ENCODE measurements at places on chromosomes 3 and 15.
A peak's percentile ranks its signal among the peaks of the same experiment; 100 is the strongest.

DNA sequence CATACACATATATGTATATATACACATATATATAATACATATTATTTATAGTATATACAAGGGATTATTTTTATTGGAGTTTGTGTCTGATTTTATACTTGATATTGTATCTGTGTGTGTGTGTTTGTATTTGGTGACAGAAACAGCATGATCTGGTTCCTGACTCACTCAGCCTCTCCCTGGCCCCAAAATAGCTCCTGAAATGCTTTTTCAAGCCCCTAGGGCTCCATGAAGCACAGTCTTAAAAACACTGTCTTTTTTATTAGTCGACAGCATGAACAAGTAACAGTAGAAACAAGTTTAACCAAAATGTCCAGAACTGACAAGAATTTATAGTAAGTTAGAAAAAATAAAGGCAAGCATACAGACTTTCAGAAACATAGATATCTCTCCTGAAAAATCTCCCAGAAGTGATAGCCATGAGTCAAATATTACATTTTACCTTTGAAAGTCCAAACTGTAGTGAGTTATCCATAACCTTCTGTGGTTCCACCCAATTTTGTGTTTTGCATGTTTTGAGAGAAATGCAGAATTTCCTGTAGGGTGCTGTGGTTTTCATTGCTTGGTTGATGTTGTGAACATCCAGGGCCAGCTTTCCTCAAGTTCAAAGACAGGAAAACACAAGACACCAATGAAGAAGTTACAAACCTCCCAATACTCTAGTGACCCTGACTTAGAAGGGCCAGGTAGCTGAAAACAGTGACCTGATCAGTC, 98.5 kb upstream of the CCDC80 start:
- no peak for DNase-seq

DNA sequence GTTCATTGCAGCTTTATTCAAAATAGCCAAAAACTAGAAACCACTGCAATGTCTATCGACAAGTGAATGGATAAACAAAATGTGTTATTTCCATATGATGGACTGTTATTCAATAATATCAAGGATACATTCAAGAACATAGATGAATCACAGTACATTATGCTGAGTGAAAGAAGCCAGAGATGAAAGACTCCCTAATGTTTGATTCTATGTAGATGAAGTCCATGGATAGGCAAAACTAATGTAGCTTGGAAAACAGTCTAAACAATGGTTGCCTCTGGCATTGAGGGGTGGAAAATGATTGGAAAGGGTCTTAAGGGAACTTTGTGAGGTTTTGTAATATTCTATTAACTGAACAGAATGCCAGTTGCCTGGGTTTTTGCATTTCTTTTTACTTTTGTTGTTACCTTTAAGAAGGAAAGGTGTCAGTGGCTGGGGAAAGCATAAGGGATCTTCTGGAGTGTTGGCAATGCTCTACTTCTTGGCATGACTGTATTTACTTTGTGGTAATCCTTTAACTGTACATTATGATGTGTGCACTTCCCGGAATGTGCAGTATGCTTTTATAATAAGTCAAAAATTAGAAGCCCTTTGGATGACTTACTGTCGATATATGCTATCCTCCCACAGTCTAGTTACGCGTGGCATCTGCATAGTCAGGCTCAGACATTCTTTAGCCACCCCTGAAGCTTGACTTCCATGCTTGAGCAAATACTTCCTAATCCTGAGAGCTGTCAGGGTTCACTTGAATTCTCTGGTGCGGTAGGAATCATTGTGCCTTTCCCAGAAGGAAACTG, 20.5 kb upstream of the ATP10A start:
- no peak for DNase-seq

- no peak for DNase-seq
These were observed 111.4 kb upstream of the TOPAZ1 start for GRCh38 chr3:44130249-44130648.

GRCh38 chr3:144502402-144502801, 530.8 kb downstream of the DIPK2A start:
- no peak for DNase-seq

DNA sequence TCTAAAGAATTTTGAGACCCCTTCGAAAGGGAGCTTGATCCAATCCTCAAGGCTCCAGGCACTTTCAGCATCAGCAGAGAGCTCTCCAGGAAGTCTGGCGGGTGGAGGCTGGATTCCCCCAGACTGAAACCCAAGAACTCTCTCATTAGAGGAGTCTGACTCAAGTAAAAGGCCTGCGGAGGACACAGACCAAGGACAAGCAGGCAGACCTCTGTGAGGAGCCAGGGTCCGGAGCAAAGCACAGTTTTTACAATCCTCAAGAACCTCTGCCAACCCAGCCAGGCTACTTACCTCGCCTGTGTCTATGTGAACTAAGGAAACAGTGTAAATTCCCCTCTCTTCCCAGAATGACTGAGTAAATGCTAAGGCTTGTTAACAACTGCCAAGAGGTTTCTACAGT, 86.2 kb downstream of the FBN1 start:
- no peak for DNase-seq

DNA sequence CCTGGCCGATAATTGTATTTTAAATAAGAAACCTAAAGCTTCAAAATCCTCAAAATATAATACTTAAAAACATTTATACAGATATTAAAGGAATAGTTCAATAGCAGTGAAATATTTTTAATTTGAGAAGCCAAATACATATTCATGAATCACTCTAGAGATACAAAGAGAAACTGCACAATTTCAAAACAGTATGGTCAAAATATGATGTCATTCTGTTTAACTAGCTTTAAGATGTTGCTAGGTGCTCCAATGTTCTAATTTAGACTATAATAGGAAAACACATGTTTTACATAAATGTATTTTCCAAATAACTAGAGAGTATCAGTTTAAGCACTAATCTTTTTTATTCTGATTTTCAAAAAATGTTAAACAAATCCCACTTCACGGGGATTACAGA, 10.3 kb upstream of the NRROS start:
- DNase-seq, result no peak

DNA sequence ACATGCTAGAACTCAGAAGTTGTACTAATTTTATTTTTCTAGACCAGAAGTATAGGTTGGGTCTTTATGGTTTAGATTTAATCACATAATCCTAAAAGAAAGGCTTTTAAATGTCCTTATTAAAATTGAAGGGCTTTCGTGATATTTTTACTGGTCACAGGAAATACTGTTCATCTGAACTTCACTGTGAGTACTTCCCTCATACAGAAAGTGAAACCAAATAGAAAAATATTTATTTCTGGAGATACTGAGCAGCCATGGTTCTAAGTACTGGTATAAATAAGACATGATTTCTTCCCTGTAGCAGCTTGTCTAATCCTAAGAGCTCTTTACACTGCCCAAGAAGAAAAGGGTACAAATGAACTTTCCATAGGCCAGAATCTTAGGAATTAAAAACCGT, 2.0 kb downstream of the SNRK start:
- DNase-seq, result no peak

DNA sequence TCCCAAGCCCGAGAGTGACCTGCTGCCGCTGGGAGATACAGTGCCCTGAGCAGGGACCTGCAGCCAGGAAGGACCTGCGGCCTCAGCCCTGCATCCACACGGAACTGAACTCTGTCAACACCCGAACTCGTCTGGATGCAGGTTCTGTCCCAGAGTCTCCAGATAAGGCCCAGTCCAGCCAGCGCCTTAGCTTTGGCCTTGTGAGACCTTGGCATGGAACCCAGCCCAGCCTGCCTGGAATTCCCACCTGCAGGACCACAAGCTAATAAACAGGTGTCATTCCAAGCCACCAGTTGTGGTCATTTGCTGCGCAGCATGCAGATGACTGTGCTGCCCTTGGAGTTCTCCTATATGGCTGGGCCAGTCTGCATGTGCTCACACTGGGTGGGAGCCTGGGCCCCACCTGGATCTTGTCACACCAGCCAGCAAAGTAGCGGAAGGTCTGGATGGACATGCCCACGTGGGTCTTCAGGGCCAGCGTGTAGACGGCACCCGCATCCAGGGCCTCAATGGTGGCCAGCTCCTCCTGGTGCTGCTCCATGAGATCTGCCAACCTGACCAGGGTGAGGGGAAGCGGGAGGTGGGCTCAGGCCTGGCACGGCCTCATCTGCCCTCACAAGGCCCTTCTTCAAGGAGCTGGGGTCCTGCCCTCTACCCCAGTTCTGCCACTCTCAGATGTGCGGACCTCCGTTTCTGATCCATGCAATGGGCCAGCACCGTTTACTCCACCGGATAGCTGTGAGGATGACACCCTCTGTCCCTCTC, 47.2 kb upstream of the SLC41A3 start:
- DNase-seq, result no peak

GRCh38 chr3:260898-261297, 64.3 kb downstream of the CHL1 start:
- DNase-seq, result no peak

DNA sequence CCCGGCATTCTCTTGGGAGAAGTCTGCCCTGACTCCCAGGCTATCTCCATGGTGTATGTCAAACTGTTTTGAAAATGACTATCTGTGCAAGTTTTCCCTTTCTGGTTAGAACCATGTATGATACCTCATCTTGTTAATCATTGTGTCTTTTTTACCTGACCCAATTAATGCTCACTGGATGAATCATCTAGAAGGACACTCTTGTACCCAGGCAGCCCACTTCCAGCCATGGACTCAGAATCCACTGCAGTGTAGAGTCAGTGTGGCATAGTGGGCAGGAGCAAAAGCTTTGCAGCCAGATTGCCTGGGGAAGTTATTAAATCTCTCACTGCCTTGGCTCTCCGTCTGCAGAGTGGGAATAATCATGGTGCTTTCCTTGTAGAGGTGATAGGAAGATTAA, 1.2 kb downstream of the FAM3D start:
- no peak for DNase-seq

DNA sequence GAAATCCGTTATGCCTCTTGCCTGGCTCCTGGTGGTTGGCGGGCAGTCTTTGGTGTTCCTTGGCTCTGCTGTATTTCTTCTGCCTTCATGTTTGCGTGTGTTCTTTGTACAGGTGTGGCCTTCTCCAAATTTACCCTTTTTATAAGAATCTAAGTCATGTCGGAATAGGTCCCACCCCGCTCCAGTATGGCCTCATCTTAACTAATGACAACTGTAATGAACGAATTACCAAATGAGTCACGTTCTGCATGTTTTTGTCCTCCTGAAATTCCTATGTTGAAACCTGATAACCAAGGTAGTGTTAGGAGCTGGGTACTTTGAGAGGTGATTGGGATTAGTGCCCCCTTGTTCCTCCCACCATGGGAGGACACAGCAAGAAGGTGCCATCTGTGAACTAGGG, 71.1 kb downstream of the ITPR1 start:
- no peak for DNase-seq

GRCh38 chr3:101722394-101723173, 1.8 kb upstream of the CEP97 start:
- DNase-seq, result no peak

DNA sequence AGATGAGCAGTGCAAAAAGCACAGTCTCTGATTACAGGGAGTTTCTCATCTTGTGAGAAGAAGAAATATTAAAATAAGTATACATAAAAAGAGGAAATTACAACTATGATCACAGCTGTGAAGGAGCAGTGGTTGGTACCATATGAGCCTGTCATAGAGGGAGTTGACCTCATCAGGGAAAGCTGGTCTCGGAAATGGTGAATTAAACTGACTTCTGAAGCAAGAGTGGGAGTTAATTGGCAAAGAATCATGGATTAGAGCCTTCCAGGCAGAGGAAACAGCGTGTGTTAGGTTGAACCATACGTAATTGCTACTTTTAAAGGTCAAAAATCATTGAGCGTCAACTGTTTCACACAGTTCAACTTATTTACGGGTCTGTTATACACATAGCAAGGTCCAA, 539.1 kb downstream of the EDEM1 start:
- no peak for DNase-seq

DNA sequence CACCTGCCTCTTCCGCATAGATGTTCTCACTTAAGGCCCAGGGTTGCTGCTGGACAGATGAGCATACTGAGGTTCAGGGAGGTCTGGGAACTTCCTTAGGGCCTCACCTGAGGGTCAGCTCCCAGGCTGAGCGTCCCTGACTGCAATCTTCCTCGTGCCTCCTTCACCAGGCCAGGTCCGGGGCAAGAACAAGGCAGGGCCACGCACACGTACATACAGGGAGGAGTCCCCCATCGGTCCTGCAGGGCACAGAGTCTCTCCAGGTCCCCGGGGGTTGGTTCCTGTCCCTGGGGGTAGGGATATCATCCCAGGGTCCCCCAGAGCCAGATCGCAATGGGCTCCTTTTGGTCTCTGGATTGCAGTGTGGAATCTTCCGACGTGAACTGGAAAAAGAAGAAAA, 130.1 kb downstream of the LRRK1 start:
- peak; percentile 3 for DNase-seq

DNA sequence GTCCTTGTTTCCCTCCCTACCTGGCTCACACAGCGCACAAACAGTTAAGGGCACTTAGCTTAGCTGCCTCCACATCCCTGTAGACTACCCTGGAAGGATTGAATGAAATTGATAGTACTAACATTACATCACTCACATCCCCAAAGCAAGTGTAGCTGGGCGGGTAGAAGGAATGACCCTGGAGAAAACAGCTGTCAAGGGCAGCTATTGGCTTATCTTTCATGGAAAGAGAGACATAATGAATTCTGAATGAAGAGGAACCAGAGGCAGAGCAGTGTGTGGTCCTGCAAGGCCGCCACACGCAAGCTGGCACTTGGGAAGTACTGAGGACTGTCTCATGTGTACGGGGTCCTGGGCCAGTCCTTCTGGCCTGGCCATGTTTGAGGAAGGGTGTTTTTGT, 369.6 kb upstream of the RGMA start:
- DNase-seq, result no peak

DNA sequence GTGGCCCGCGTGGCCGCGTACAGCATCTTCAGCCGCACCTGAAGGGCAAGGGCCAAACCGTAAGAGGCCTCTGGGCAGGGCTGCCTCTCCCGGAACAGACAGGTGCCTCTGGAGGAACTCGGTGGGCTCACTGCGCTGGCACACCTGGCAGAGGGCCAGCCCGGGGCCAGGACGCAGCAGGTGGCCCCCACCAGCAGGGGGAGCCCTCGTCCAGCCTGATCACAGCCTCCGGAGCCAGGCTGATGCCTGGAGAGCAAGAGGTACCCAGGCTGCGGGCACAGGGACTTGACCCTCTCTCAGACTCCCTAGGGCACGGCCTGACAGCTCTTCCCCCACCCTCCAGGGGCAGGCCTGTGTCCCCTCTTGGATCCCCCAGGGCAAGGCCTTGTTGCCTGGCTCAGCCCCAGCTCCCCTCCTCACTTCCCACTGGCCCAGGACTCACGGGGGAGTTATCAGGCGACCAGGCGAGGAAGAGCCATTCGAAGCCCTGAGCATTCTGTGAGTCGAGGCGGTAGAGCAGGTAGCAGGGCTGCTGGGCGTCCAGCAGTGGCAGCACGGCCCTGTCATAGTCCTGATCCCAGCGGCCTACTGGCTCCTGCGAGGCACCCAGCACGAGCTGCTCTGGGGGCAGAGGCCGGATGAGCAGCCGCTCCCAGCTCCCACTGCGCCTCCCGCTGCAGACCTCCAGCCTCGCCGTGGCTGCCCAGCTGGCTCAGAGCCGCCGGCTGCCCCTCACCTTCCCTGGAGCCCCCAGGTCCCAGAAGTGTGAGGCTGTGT, 6.2 kb upstream of the TLR9 start:
- peak; percentile 64 for DNase-seq

GRCh38 chr3:149134575-149134974, 5.1 kb downstream of the HPS3 start:
- no peak for DNase-seq

GRCh38 chr3:52769786-52770455, 819 bp downstream of the NEK4 start:
- DNase-seq, result no peak
